ENCODE measurements at places on chromosomes 3 and 15. TPM values are rescaled to one million over a fixed set of nuclear protein-coding genes. Genes with fewer than 3 reads are reported as not detected.

The CRYGS gene
- total RNA-seq = 1.6 TPM

The SCAANT1 gene
- total RNA-seq = not detected

The TUSC7 gene
- not detected for total RNA-seq

The CELSR3 gene
- total RNA-seq = 1.4 TPM

The ZNF774 gene
- 2.8 TPM for total RNA-seq

The GRK7 gene
- not detected for total RNA-seq

The PLA1A gene
- total RNA-seq = 0.32 TPM

The CCDC33 gene
- not detected for total RNA-seq

The SLC2A2 gene
- total RNA-seq = not detected

The CEMIP gene
- total RNA-seq = 1,735 TPM
